ENCODE measurements at places on chromosomes 2 and 18. TPM values are rescaled to one million over a fixed set of nuclear protein-coding genes. Genes with fewer than 3 reads are reported as not detected.

ACKR3 gene
- 5.9 TPM for polyA plus RNA-seq

- no peaks in the 10 kb centered on the region for H3K4me1 ChIP-seq
- H3K36me3 ChIP-seq: peaks cover 31% of the 10 kb centered on the region
- no peak overlapping the region for H3K4me3 ChIP-seq
- H3K27ac ChIP-seq: no peak overlapping the region
Measured at GRCh38 chr2:102726128-102727087, 35.4 kb upstream of the TMEM182 start.

GRCh38 chr2:231612456-231613330 is 20.0 kb downstream of the TEX44 start:
- peaks cover 25% of the 10 kb centered on the region for H3K27me3 ChIP-seq
- DNase-seq: peak; percentile 80
- H3K36me3 ChIP-seq: no peaks in the 10 kb centered on the region
- peaks cover 16% of the 10 kb centered on the region for H3K4me1 ChIP-seq
- peak overlapping the region; percentile 44 for H3K27ac ChIP-seq

GRCh38 chr2:4499316-4500030 is 796.1 kb downstream of the DCDC2C start:
- H3K36me3 ChIP-seq: no peaks in the 10 kb centered on the region
- H3K4me1 ChIP-seq: no peaks in the 10 kb centered on the region
- H3K4me3 ChIP-seq: no peak overlapping the region
- no peak overlapping the region for H3K27ac ChIP-seq

DNA sequence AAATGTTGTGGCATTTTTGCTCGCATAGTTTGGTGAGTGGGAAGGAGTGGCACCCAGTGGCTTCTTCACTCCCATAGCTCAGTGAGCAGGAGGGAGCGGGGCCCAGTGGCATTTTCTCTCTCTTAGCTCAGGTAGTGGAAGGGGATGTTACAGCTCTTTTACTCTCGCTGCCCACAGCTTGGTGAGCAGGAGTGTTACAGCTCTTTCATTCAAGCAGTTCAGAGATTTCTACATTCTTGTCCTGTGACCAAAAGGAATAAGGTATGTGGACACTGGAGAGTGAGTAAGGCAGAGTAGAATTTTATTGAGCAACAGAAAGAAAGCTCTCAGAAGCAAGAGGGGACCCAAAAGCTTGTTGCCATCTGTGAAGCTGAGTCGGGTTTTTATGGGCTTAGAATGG is 192.4 kb downstream of the SPAG16 start:
- no peaks in the 10 kb centered on the region for H3K36me3 ChIP-seq
- H3K4me3 ChIP-seq: no peak overlapping the region
- H3K27me3 ChIP-seq: no peaks in the 10 kb centered on the region
- no peak for DNase-seq

- H3K4me3 ChIP-seq: no peak overlapping the region
- no peak for DNase-seq
- H3K36me3 ChIP-seq: no peaks in the 10 kb centered on the region
- H3K27me3 ChIP-seq: peaks cover 3% of the 10 kb centered on the region
- H3K4me1 ChIP-seq: peaks cover 29% of the 10 kb centered on the region
Measured at GRCh38 chr18:74832381-74832780, 234.7 kb downstream of the ZNF407 start.

- H3K27me3 ChIP-seq: peaks cover 5% of the 10 kb centered on the region
- H3K4me1 ChIP-seq: no peaks in the 10 kb centered on the region
- DNase-seq: no peak
- H3K36me3 ChIP-seq: no peaks in the 10 kb centered on the region
- H3K27ac ChIP-seq: no peak overlapping the region
Measured at GRCh38 chr18:79644666-79645057, 34.9 kb upstream of the CTDP1 start.

- no peaks in the 10 kb centered on the region for H3K36me3 ChIP-seq
- H3K27ac ChIP-seq: no peak within 1 kb of the TSS
- DNase-seq: no peak
Measured at GRCh38 chr2:80303909-80304837, at the start of gene LRRTM1. Gene LRRTM1, minus strand, starts transcription at chr2:80304752. Its CDS starts 933 bp downstream, at chr2:80303819.

PTPRM gene
- polyA plus RNA-seq: 1.3 TPM

DNA sequence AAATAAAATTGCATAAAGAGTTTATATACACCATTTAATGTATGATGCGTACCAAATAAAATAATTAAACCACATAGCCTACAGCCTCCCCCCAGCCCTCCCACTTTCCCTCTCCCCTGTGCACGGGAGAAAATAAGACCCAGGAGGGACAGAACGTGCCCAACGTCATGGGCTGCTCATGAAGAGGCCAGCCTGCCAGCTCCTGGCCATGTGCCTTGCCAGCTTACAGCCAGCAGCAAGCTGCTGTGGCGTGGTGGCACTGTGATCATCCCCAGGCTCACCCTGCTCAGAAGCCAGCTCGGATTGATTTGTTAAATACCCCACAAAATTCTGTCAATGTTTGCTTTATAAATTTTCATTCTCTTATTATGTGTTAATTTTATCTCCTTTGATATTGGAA is 7.6 kb downstream of the GPR148 start:
- DNase-seq: no peak
- no peaks in the 10 kb centered on the region for H3K36me3 ChIP-seq
- no peak overlapping the region for H3K27ac ChIP-seq
- no peak overlapping the region for H3K4me3 ChIP-seq

GRCh38 chr2:174338147-174338605 is 3.4 kb downstream of the SP9 start:
- H3K4me1 ChIP-seq: peaks cover 64% of the 10 kb centered on the region
- no peaks in the 10 kb centered on the region for H3K36me3 ChIP-seq
- peak overlapping the region; percentile 92 for H3K4me3 ChIP-seq
- H3K27me3 ChIP-seq: peaks cover 58% of the 10 kb centered on the region

DNA sequence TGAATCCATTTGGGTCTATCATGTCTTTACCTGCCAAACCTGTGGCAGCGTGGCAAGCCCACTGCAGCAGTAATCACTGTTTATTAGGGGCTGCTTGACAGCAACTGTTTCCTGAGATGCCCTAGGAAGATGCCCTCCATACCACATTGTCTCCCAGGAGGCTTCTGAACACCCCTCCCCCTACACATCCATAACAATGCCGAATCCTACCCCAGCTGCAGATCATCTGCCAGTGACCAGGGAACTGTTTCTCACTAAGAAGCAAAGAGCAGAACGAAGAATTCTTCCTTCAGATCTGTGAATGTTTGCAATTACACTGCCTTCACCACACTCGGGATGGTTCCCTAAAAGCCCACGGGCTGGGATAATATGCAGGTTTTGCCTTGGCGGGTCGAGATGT is 127.8 kb downstream of the VIT start:
- no peak overlapping the region for H3K4me3 ChIP-seq
- H3K36me3 ChIP-seq: peaks cover 11% of the 10 kb centered on the region
- H3K27ac ChIP-seq: no peak overlapping the region
- H3K4me1 ChIP-seq: no peaks in the 10 kb centered on the region
- DNase-seq: no peak
- H3K27me3 ChIP-seq: peaks cover 5% of the 10 kb centered on the region

- peak overlapping the region; percentile 100 for H3K27ac ChIP-seq
- H3K27me3 ChIP-seq: peaks cover 12% of the 10 kb centered on the region
- H3K4me3 ChIP-seq: peak overlapping the region; percentile 99
- DNase-seq: no peak
- H3K4me1 ChIP-seq: peaks cover 85% of the 10 kb centered on the region
Measured at GRCh38 chr18:3262234-3263131, 550 bp downstream of the MYL12B start.

GRCh38 chr18:65876310-65876709 is 125.5 kb downstream of the CDH7 start:
- peaks cover 5% of the 10 kb centered on the region for H3K27me3 ChIP-seq
- H3K4me1 ChIP-seq: no peaks in the 10 kb centered on the region
- no peak for DNase-seq
- no peaks in the 10 kb centered on the region for H3K36me3 ChIP-seq

- DNase-seq: no peak
- H3K4me1 ChIP-seq: peaks cover 67% of the 10 kb centered on the region
- H3K27ac ChIP-seq: no peak overlapping the region
- H3K36me3 ChIP-seq: peaks cover 56% of the 10 kb centered on the region
- H3K4me3 ChIP-seq: no peak overlapping the region
Measured at GRCh38 chr2:8276026-8276425, 405.8 kb upstream of the ID2 start.

- no peak overlapping the region for H3K4me3 ChIP-seq
- H3K36me3 ChIP-seq: peaks cover 49% of the 10 kb centered on the region
- H3K27ac ChIP-seq: no peak overlapping the region
- no peak for DNase-seq
- peaks cover 2% of the 10 kb centered on the region for H3K4me1 ChIP-seq
Measured at GRCh38 chr2:238475566-238475965, 48.8 kb downstream of the ASB1 start.

LRP1B gene
- polyA plus RNA-seq: not detected

GRCh38 chr18:48968412-48969215 is 17.8 kb upstream of the SMAD7 start:
- H3K27ac ChIP-seq: no peak overlapping the region
- no peaks in the 10 kb centered on the region for H3K27me3 ChIP-seq
- H3K36me3 ChIP-seq: no peaks in the 10 kb centered on the region
- DNase-seq: no peak

- no peaks in the 10 kb centered on the region for H3K36me3 ChIP-seq
- no peak overlapping the region for H3K27ac ChIP-seq
- no peak overlapping the region for H3K4me3 ChIP-seq
Measured at GRCh38 chr2:192190474-192190873, 4.3 kb downstream of the TMEFF2 start.

DNA sequence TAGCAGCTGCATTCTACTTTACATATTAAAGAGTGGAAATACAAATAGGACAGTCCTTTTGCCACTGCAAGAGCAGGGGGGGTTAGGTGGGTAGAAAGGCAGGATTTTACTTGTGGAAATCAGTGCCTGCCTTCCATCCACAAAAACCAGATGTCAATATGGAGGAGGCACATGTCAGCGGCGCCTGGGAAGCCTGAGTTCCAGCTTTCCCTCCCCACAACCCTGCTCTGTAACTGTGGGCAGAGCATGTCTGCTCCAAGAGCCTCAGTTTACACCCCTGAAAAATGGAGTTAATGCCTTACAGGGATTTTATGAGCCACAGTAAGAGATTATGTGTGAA is 32.9 kb downstream of the STEAP3 start:
- no peaks in the 10 kb centered on the region for H3K4me1 ChIP-seq
- DNase-seq: no peak
- H3K36me3 ChIP-seq: no peaks in the 10 kb centered on the region
- H3K27ac ChIP-seq: no peak overlapping the region
- no peaks in the 10 kb centered on the region for H3K27me3 ChIP-seq
- H3K4me3 ChIP-seq: no peak overlapping the region

GRCh38 chr2:218394298-218395089 is 5.2 kb upstream of the CTDSP1 start:
- H3K4me1 ChIP-seq: peaks cover 59% of the 10 kb centered on the region
- H3K4me3 ChIP-seq: peak overlapping the region; percentile 65
- H3K27ac ChIP-seq: peak overlapping the region; percentile 84
- H3K36me3 ChIP-seq: no peaks in the 10 kb centered on the region
- H3K27me3 ChIP-seq: peaks cover 21% of the 10 kb centered on the region

HDHD2 gene
- 55.4 TPM for polyA plus RNA-seq

DYNAP gene
- not detected for polyA plus RNA-seq

- no peak overlapping the region for H3K4me3 ChIP-seq
- no peak overlapping the region for H3K27ac ChIP-seq
- DNase-seq: no peak
- peaks cover 3% of the 10 kb centered on the region for H3K27me3 ChIP-seq
- peaks cover 18% of the 10 kb centered on the region for H3K36me3 ChIP-seq
- H3K4me1 ChIP-seq: no peaks in the 10 kb centered on the region
Measured at GRCh38 chr18:12455496-12455895, 47.8 kb downstream of the PRELID3A start.

TWIST2 gene
- 0.61 TPM for polyA plus RNA-seq

APCDD1 gene
- polyA plus RNA-seq: not detected

SAG gene
- polyA plus RNA-seq: not detected

DNA sequence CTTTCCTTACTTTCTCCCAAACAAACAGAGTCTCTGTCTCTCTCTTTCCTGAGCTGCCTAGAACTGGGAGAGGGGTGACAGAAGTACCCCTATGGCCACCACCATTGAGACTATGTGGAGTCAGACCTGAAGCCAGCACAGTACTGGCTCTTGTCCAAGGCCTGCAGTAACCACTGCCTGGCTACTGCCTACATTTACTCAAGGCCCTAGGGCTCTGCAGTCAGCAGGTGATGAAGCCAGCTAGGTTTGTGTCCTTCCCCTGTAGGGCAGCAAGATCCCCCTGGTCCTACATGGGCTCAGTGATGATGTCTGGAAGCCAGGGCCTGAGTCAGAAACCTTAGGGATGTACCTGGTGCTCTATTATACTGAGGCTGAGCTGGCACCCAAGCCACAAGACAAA is 12.2 kb downstream of the MYO3B start:
- DNase-seq: no peak
- H3K27me3 ChIP-seq: peaks cover 2% of the 10 kb centered on the region
- no peaks in the 10 kb centered on the region for H3K4me1 ChIP-seq

CCDC150 gene
- not detected for polyA plus RNA-seq

- no peak overlapping the region for H3K27ac ChIP-seq
- no peaks in the 10 kb centered on the region for H3K27me3 ChIP-seq
- no peaks in the 10 kb centered on the region for H3K36me3 ChIP-seq
Measured at GRCh38 chr2:145798419-145798818, 1278.5 kb upstream of the ZEB2 start.

DNA sequence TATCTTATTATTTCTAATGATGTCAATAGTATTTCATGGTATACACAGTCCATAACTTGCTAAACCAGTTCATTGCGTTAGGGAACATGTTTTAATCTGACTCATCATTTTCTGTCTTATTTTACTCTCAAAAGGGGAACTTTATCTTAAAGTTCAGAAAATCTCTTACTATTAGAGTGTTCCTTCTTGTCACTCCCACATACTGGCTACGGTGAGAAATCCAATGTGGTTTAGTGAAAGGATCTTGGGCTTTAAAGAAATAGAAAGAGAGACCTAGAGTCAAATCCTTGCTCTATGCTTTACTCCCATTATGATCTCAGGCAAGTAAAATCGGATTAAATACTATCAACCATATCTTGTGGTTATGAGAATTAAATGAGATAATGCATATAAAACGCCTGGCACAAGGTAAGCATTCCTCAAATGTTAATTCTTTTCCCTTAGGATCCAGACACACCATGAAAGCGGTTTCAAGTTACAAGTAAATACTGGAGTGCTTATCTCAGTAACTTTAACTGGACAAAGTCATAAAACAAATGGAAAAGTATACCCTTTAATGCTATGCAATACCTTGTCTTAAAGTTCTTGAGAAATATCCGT is 576.0 kb downstream of the ARHGAP15 start:
- no peak overlapping the region for H3K27ac ChIP-seq
- H3K27me3 ChIP-seq: no peaks in the 10 kb centered on the region
- H3K36me3 ChIP-seq: peaks cover 35% of the 10 kb centered on the region
- DNase-seq: no peak
- no peak overlapping the region for H3K4me3 ChIP-seq
- H3K4me1 ChIP-seq: peaks cover 5% of the 10 kb centered on the region

GRCh38 chr18:36634573-36635216 is 194.1 kb downstream of the TPGS2 start:
- no peak overlapping the region for H3K4me3 ChIP-seq
- peaks cover 3% of the 10 kb centered on the region for H3K27me3 ChIP-seq
- no peaks in the 10 kb centered on the region for H3K36me3 ChIP-seq
- no peak for DNase-seq
- no peak overlapping the region for H3K27ac ChIP-seq
- H3K4me1 ChIP-seq: no peaks in the 10 kb centered on the region
